ENCODE measurements at places on chromosomes 2 and 18.
A peak's percentile ranks its signal among the peaks of the same experiment; 100 is the strongest.

DNA sequence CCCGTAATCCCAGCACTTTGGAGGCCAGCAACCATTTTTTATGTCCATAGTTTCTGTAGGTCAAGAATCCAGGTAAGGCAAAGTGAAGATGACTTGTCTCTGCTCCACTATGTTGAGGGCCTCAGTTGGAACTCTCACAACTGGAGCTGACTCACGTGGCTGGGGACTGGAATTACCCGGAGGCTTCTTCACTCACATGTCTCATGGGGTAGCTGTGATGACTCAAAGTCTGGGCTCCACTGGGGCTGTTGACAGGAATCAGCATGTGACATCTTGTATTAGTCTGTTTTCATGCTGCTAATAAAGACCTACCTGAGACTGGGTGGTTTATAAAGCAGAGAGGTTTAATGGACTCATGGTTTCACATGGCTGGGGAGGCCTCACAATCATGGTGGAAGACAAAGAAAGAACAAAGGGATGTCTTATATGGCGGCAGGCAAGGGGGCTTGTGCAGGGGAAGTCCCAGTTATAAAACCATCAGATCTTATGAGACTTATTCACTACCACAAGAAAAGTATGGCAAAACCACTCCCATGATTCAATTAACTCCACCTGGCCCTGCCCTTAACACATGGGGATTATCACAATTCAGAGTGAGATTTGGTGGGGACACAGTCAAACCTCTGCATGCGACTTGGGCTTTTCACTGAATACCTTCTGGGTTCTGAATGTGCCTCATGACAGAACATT, 7.8 kb upstream of the PPP1R1C start:
- DNase-seq, result no peak

DNA sequence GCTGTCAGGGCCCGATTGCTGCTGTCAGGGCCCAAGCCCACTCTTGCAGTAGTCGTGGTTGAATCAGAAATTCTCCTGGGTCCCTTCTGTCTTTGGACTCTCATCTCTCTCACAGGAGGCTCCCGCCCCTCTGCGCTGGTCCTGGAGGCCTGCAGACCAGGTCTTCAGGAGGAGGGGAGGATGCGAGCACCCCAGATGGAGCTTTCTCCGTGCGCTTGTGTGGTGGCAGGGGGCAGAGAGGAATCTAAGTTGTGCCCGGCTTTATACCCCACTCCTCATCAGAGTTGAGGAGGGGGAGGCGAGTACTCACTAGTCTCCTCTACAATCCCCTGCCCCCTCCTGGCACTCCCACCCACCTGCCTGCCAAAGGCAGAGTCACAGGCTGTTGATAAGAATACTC, 10.4 kb downstream of the EN1 start:
- no peak for DNase-seq

- no peak for DNase-seq
Measured at GRCh38 chr2:169637620-169638019, 53.5 kb downstream of the PPIG start.

GRCh38 chr2:240960971-240961876, 37.2 kb upstream of the SNED1 start:
- DNase-seq, result no peak

DNA sequence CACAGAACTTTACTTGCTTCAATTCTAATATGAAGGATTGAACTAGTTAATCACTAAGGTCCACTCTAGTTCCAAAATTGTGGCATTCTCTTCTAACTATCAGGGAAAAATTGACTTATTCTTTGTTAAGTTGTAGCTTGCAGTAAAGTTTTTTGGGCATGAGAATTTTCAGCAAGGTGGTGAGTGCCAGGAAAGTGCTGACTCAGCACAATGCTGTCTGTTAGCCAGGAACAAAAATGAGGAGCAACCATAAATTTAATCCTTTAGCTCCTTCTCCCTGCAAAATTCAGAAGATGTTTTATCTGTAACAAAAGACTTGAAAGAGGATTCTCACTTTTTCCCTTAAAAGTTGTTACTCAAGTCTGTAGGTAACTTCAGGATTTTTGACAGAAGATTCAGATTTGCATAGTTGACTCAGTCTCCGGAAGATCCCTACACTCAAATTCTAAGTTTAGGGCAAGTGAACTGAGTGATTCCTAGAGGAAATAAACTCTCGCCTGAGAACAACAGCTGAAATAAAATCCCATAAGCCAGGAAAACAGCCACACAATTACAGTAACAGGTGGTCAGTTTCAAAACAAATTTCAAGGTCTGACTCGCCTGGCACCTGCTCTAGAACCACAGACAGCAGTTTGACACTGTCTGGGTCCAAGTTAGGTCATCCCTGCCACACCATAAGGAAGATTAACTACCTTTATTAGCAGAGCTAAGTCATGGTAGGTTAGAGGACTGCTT, 20.2 kb upstream of the DARS1 start:
- no peak for DNase-seq

DNA sequence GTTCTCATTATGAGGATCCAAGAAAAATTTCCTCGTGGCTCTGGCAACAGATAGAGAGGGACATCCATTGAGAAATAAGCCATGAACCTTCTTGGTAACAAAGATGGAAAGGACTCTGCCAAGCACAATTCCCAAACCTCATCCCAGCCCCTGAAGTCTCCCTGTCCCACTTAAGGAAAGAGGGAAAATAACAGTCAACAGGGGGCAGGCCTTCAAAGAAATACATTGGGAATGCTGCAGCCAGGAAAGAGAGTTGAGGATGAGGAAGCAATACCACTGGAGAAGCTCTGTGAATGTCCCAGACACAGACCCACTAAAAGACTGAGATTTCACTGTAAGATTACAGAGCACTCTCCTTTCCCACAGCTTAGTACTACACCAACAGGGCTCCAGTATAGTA, 93.2 kb downstream of the CD226 start:
- DNase-seq, result no peak

DNA sequence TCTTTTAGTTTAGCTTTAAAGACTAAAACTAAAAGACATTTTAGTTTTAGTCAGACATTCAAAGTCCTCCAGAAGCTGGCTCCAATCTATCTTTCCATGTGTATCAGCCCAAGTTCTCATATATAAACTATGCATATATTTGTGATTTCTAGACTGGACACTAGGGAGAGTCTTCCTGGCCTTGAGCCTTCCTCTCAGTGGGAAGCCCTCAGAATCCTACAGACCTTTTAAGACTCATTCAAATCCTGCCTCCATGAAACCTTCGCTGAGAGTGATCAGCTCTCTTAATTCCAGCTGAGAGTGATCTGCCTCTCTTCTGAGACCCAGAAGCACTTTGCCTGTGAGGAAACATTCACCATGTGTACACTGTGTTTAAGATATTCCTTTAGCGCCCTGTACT, 452.7 kb downstream of the TGIF1 start:
- no peak for DNase-seq

DNA sequence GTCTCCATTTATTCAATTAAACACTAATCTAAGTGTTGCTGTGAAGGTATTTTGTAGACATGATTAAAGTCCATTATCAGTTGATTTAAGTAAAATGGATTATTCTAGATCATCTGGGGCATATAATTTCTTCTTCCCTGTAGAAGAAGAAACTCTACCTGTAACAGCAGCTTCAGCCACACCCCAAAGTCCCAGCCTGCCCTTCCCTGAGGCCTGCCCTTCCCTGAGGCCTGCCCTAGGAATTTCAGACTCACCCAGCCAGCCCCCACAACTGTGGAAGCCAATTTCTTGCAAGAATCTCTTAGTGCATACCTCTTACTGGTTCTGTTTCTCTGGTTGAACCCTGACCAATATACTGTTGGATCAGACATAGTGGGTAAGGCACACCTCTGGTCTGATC, 13.4 kb upstream of the LAPTM4A start:
- no peak for DNase-seq

- no peak for DNase-seq
Measured at GRCh38 chr18:6399776-6400175, 14.9 kb downstream of the L3MBTL4 start.

DNA sequence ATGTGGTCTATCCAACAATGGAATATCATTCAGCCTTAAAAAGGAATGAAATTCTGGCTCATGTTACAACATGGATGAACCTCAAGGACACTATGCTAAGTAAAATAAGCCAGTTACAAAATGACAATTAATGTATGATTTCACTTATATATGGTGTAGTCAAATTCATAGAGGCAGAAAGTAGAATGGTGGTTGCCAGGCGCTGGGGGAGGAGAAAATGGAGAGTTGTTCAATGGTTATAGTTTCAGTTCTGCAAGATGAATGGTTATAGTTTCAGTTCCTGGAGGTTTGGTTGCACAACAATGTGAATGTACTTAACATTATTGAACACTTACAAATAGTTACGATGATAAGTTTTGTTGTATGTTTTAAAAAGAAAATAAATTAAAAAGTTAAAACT, 79.2 kb upstream of the IL1R2 start:
- DNase-seq, result peak; percentile 14

DNA sequence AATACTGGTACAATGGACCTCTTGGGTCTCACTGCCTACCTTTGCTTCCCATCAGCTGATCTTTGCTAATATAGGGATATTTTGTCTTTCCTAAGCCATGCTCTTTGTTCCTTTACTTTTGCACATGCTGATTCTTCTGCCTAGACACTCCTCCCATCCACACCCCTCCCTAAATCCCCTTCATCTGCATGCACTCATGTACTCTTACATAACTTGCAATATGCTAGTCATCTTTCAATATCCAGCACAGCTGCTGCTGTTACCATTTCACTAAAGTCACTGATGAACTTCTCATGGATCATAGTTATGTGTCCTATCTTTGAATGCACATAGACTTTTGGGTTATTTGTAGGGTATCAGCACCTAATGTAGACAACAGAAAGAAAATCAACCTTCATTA, 18.5 kb upstream of the DTNA start:
- no peak for DNase-seq

GRCh38 chr2:206846981-206847834, 81.8 kb downstream of the FASTKD2 start:
- no peak for DNase-seq

DNA sequence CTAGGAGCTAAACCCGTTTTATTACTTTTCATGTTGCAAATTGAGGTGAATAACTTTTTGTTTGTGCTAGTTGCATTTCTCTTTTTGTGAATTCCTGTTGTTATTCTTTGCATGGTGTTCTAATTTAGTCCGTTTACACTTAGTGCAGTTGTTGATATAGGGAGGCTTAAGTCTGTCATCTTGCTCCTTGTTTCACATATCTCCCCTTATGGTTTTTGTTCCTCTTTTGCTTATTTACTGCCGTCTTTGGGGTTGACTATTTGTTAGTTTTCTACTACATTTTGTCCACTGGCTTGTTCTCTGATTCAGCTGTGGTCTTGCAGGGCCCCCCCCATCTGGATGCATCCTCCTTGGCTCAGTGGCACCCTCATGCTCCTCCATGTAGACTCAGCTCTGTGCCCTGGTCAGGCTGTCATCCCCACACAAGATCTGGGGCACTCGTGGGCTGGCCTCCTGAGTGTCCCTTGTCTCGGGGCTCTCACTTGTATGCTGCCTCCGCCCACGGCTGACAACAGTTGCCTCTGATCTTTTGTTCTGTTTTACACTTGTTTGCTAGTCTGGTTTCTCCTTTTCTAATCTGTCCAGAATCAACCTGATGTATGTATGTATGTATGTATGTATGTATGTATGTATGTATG, 42.9 kb upstream of the ASB1 start:
- no peak for DNase-seq

DNA sequence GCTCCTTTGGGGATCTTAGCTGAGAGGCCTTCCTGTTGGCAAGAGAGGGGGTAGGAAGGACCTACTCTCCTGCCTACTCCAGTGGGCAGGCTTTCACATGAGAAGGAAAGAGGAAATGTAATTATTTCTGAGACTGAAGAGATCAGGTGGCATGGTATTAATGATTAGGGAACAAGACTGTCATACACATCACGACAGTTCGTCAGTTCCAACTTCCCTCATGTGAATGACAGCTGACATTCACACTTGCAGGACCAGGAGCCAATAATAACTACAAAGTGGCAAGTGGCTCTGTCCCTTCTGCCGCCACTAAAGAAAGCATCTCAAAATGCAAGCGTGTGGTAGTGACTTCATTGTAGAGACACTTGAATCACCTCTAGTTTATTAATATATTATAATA, 90.0 kb downstream of the ZCCHC2 start:
- DNase-seq, result no peak

- DNase-seq, result no peak
Measured at GRCh38 chr18:9753846-9754245, 45.7 kb downstream of the RAB31 start.

- no peak for DNase-seq
Measured at GRCh38 chr18:63848159-63848558, 39.3 kb upstream of the SERPINB2 start.

DNA sequence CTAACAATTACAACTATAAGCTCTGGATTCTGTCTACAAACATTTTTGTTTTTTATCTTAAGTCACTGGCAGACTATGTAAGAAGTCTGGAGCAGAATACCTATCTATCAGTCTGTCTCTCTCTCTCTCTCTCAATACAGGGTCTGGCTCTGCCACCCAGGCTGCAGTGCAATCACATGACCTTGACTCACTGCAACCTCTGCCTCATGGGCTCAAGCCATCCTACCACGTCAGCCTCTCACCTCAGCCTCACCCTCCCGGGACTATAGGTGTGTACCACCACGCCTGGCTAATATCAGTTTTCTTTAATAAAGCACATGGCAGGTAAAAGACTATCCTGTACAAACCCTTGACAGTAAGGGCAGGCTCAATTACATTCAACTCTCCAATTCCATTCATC, 96.9 kb downstream of the OSBPL1A start:
- DNase-seq, result no peak

- DNase-seq, result no peak
Measured at GRCh38 chr18:41486575-41486974, 468.5 kb upstream of the PIK3C3 start.

DNA sequence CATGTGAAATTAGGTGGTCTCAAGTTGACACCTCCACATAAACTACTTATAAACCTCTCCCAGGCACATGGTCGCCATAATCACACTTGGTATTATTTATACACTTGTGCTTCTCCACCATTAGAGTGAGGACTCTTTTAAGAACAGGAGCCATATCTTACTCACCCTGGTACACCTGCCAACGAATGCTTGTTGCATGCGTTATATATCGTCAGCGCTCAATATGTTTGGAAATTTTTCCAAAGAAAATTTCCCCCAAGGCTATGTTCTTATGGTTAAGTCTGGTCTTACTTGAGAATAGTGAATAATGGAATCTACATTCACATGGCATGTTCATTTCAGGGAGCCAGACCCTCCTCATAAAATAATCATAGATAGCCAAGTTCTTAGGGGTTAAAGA, 271.7 kb downstream of the BCL11A start:
- no peak for DNase-seq

DNA sequence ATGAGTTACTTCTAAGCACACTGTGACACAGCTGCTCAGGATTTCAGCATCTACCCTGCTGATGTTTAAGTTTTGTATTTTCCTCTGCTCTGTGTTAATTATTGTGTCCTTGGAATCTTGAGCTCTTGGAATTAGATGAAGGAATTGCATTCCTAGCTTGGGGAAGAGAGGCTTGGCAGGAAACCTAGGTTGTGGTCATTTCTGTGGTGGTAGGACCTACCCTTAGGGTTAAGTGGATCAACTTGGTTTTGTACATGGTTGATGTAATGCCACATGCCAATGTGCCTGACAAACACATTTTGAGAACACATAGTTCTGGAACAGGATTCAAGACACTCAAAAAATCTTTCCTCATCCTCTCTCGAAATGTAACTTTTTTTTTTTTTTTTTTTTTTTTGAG, 264.5 kb upstream of the MEX3C start:
- DNase-seq, result no peak

All from CD4-positive, alpha-beta T cell treated with Interleukin-4 for 4 hours (primary cell).